ENCODE measurements at places on chromosomes 4 and X.

DNA sequence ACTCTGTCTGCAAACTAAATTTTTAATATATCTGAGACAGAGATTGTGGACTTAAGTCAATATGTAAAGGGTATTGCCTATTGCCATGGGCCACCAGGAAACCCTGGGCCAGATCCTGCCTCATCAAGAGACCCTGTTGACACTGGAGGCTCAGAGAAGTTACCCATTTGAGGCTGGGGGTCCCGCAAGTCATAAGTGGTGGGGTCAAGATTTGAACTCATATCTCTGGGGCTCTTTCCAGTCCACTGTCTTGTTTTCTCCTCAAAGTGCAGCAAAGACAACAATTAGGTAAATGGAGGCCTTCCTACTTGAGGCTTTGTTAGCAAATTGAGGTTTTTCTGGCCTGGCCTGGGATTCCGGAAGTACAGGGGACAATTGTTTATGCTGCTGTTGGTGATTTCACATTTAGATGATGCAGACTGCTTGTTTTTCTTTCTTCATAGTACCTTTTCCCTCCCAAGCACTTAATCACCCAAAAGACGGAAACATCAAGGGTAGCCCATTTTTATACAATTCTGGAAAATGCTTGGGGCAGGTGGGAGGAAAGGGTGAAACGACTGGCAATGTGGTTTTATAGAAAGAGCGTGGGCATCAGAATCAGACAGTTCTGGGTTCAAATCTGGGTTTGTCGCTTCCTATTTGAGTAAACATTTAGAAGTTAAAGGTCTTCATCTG is 160.0 kb downstream of the SMIM20 start:
- DNase-seq, result no peak

GRCh38 chrX:104641176-104641575 is 75.2 kb downstream of the IL1RAPL2 start:
- DNase-seq, result no peak

DNA sequence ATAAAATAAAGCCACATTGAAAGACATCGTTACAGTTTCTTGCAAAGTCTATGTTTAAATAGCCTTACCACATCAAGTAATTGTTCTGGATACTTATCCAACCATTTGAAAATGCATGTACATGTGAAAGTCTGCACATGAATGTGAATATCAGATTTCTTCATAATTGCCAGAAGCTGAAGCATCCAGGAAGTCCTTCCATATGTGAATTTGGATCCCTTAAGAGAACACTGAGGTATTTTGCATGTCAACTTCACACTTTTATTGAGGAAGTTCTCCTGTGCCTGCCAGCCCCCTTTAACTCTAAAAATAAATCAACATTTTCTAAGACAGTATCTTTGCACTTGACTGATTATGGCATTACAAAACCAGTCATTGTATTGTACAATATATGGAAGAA is 1103.5 kb upstream of the ADGRL3 start:
- no peak for DNase-seq

DNA sequence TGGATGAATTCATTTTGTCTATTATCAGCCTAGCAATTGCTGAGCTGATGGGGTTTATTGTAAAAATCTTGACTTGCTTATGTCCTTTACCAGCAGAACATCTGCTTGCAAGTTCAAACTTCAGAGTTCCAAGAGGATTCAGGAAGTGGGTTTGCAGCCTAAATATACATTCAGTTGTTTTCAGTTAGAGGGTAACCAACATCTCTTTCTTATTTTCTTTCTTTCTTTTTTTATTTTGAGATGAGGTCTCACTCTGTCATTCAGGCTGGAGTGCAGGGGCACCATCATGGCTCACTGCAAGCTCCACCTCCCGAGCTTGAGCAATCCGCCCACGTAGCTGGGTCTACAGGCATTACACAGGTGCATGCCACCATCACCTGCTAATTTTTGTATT is 31.4 kb upstream of the FHL1 start:
- no peak for DNase-seq

DNA sequence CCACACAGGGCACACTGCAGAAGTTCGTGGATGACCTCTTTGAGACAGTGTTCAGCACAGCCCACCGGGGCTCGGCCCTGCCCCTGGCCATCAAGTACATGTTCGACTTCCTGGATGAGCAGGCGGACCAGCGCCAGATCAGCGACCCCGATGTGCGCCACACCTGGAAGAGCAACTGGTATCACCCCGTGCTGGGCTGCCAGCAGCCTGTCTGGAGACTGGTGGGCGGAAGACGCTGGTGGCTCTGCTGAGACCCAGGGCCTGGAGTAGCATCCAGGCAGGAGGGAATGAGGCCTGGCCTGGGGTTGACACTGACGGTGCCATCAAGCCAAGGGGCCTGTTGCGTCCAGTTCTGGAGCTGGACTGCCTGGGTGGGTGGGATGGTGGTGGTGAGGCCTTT is 8.6 kb downstream of the LAGE3 start:
- DNase-seq, result no peak

DNA sequence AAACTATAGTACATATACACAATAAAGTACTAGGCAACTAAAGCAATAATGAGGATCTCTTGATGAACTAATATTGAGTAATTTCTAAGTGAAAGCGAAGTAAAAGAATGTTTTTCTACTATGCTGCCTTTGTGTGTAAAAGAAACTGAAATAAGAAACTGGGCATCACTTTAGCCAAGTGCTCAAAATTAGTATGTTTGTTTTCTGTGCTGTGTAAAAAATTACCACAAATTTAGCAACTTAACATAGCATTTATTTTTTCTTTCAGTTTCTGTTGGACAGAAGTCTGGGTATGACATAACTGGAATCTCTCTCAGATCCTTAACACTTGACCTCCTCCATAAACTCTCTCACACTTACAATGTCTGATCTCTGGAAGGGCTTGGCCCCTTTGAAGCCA is 687.1 kb upstream of the MAGEB2 start:
- DNase-seq, result no peak

GRCh38 chr4:54006755-54007154 is 57.6 kb downstream of the CHIC2 start:
- no peak for DNase-seq
